Epithelial cell of proximal tubule (primary cell): ENCODE measurements at places on chromosomes 1 and 21. TPM values are rescaled to one million over a fixed set of nuclear protein-coding genes. Genes with fewer than 3 reads are reported as not detected.

The HPDL gene
- 2.9 and 11.9 TPM in 2 replicates for total RNA-seq

The HTR6 gene
- total RNA-seq: not detected in 2 replicates

The C8B gene
- not detected in 2 replicates for total RNA-seq

The CFHR3 gene
- total RNA-seq: not detected in 2 replicates

The CYP4A22 gene
- total RNA-seq: not detected in 2 replicates

The ANGPTL3 gene
- not detected in 2 replicates for total RNA-seq

The APCS gene
- total RNA-seq: not detected in 2 replicates

The NUF2 gene
- 39.3 and 43.6 TPM in 2 replicates for total RNA-seq
